ENCODE measurements at places on chromosomes 1 and 21.
A peak's percentile ranks its signal among the peaks of the same experiment; 100 is the strongest.

GRCh38 chr1:207742850-207743555 lies 8.9 kb upstream of the CD46 start:
- DNase-seq = no peak

DNA sequence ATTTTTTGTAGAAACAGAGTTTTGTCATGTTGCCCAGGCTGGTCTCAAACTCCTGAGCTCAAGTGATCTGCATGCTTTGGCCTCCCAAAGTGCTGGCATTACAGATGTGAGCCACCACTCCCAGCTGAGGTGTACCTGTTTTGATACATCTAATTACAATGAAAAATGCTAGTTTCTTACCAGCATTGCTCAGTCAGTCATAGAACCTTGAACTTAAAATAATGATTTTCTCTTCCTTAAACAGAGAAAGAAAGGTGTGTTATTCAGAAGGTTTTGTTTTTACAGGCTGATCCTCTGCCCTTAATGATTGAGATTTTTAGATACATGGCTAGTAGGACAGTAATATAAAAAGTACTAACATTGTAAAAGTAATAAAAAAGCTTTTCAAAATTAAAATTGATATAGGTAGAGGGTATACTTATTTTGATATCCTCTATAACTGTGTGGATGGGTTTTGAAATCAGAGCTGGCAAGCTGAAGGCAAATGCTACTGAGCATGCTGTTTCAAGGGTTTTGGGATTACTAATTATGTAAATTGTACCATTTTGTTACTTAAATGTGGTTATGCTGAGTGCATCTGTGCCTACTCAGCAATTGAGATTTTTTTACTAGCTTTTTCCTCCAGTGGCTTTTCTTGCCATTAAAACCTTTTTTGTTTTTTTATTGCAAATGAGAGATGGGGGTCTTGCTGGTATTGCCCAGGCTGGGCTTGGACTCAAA lies 16.1 kb downstream of the PRRC2C start:
- DNase-seq = no peak

- no peak for DNase-seq
Measured at GRCh38 chr1:113256348-113256729, 134.0 kb upstream of the MAGI3 start.

DNA sequence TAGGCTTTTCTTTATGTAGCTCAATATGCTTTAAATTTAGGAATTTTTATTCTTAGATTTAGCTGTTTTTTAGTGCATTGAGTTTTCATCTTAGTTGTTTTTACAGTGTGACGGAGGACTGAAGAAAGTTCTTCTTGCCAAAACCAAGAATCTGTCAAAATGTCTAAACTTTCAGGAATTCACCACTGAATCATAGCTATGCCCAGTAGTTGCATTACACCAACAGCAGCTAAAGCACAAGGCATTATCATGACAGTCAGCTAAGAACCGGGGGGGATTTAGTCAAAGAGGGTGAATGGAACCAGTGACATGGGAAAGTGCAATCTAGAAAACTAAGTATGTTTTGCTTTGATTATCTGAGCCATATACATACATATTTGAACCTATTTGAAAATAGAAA lies 6.5 kb upstream of the C1orf146 start:
- DNase-seq = peak; percentile 54

GRCh38 chr1:205714190-205714905 lies 34.0 kb upstream of the SLC45A3 start:
- peak; percentile 9 for DNase-seq
